ENCODE measurements at places on chromosomes 11 and 22. TPM values are rescaled to one million over a fixed set of nuclear protein-coding genes. Genes with fewer than 3 reads are reported as not detected.

Gene TEX54
- not detected for total RNA-seq

Gene OR6A2
- 0.68 TPM for total RNA-seq

Gene SYT13
- total RNA-seq, result not detected

Gene TMPRSS6
- not detected for total RNA-seq

Gene PAK1
- 60.5 TPM for total RNA-seq

Gene PARVG
- total RNA-seq, result not detected

Gene GRM5
- not detected for total RNA-seq

Gene MFRP
- not detected for total RNA-seq

Gene MGAT3
- total RNA-seq, result not detected

Gene L3MBTL2
- total RNA-seq, result 23.5 TPM

Gene GPR83
- total RNA-seq, result not detected

Gene PRR33
- total RNA-seq, result not detected

Gene FGF19
- total RNA-seq, result not detected

Gene CBLIF
- not detected for total RNA-seq

Gene TNKS1BP1
- total RNA-seq, result 195 TPM

Gene C22orf42
- total RNA-seq, result not detected

Gene APOL5
- total RNA-seq, result not detected

Gene GGTLC2
- total RNA-seq, result not detected

Gene EFEMP2
- total RNA-seq, result 7.6 TPM

Gene A4GALT
- total RNA-seq, result 1.4 TPM
